Gastrocnemius medialis (tissue), 4 donors: ENCODE measurements at places on chromosomes 5 and 9. TPM values are rescaled to one million over a fixed set of nuclear protein-coding genes. Genes with fewer than 3 reads are reported as not detected.

Gene ADGRD2
- not detected for total RNA-seq

Gene NUDT2
- total RNA-seq = 13.5 TPM

Gene SLC2A8
- 25.1 TPM for total RNA-seq

DNA sequence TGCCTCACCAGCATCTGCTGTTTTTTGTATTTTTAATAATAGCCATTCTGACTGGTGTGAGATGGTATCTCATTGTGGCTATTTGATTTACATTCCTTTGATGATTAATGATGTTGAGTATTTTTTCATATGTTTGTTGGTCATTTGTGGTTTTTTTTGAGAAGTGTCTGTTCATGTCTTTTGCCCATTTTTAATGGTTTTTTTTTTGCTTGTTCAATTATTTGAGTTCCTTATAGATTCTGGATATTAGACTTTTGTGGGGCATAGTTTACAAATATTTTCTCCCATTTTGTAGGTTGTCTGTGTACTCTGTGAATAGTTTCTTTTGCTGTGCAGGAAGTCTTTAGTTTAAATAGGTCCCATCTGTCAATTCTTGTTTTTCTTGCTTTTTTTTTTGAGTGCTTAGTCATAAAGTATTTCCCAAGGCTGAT lies 148.1 kb downstream of the NPR3 start:
- DNase-seq = no peak

DNA sequence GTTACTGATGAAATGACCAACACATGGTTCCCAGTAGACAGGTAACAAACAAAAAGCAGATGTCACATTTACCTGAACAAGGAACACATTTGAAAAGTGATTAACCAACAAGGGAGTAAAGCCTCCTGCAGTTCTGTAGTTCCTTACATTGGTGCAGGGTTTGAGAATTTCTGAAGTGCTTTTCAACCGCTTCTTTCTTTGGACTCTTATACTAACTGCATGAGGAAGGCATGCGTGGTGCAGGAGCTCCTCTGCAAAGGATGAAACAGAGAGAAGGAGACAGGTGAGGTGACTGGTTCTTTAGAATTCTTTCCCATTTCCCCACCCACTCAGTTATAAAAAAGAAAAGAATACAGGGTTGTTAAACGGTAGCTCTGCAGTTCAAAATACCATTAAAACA lies 4.6 kb upstream of the IL9 start:
- no peak for DNase-seq

Gene BTNL8
- 0.22 TPM for total RNA-seq
